ENCODE measurements at places on chromosomes 5 and 9. TPM values are rescaled to one million over a fixed set of nuclear protein-coding genes. Genes with fewer than 3 reads are reported as not detected.

- H3K27me3 ChIP-seq, result no peaks in the 10 kb centered on the region
- H3K4me1 ChIP-seq, result peaks cover 12% of the 10 kb centered on the region
- peak overlapping the region; percentile 93 for H3K4me3 ChIP-seq
- peak; percentile 59 for DNase-seq
Measured at GRCh38 chr9:127803507-127804352, 1.0 kb downstream of the FPGS start.

- no peaks in the 10 kb centered on the region for H3K36me3 ChIP-seq
- peak; percentile 94 for DNase-seq
- no peak overlapping the region for H3K4me3 ChIP-seq
- no peaks in the 10 kb centered on the region for H3K4me1 ChIP-seq
- no peak overlapping the region for H3K27ac ChIP-seq
Measured at GRCh38 chr9:107422189-107423185, 67.1 kb downstream of the KLF4 start.

DNA sequence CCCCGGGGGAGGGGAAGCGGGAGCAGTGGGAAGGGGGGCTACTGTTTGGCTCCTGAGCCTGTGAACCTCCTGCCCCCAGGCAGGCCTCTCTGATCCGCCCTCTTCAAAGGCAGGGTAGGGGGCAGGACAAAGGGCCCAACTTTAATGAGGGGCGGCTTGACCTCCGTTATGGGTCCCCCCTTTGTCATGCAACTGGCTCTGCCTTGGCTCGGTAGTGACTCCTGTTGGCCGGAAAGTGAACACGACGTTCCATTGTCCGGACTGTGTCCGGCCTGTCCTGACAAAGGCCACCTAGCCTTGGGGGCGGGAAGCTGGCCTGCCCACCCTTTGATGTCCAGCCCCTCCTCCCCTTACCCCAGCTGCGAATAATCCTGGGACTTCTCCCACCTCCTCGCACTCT lies 1.3 kb downstream of the CDX1 start:
- DNase-seq, result peak; percentile 45
- H3K27me3 ChIP-seq, result peaks cover 78% of the 10 kb centered on the region
- H3K4me3 ChIP-seq, result no peak overlapping the region
- no peaks in the 10 kb centered on the region for H3K36me3 ChIP-seq
- no peak overlapping the region for H3K27ac ChIP-seq
- H3K4me1 ChIP-seq, result no peaks in the 10 kb centered on the region

GRCh38 chr5:166845044-166845443 lies 1446.4 kb upstream of the WWC1 start:
- H3K27ac ChIP-seq, result no peak overlapping the region
- peak; percentile 60 for DNase-seq
- no peaks in the 10 kb centered on the region for H3K4me1 ChIP-seq
- no peaks in the 10 kb centered on the region for H3K27me3 ChIP-seq

B4GALT1 gene
- 14.7 TPM for total RNA-seq

ZNF658 gene
- total RNA-seq, result 4.9 TPM

TMEM232 gene
- total RNA-seq, result 4.4 TPM

DRD1 gene
- total RNA-seq, result not detected
